Cortex of kidney (tissue), 1 donor: ENCODE measurements at places on chromosomes 7 and 10.

- DNase-seq = no peak
Observed at GRCh38 chr7:100632951-100633717, 8.2 kb downstream of the TFR2 start.

DNA sequence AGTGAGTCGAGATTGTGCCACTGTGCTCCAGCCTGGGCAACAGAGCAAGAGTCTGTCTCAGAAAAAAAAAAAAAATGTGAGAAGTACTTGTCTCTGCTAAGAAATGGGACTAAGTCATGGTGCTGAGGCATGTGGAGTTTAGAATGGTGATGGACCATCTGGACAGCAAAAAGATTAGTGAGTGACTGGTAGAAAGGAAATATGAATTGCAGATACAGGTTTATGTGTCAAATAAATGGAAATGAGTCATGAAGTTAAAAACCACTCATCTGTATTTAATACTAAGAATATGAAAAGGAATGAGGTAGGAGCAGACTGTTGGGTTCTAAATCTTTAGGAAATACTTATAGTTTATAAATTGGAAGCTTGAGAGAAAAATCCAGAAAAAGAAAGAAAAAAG is 625.7 kb upstream of the ANKRD30A start:
- DNase-seq = no peak

- DNase-seq = no peak
Observed at GRCh38 chr10:71179382-71179781, 33.0 kb upstream of the UNC5B start.

- no peak for DNase-seq
Observed at GRCh38 chr7:51459809-51460208, 143.2 kb upstream of the COBL start.

GRCh38 chr10:80498833-80499741 is 38.6 kb upstream of the SH2D4B start:
- DNase-seq = no peak

- DNase-seq = no peak
Observed at GRCh38 chr7:41472427-41473125, 230.3 kb downstream of the INHBA start.

- DNase-seq = no peak
Observed at GRCh38 chr7:70630818-70631457, 501.0 kb upstream of the GALNT17 start.

GRCh38 chr10:90605506-90605905 is 252.3 kb downstream of the HTR7 start:
- no peak for DNase-seq

GRCh38 chr10:123882177-123882576 is 9.4 kb downstream of the CPXM2 start:
- DNase-seq = no peak

- DNase-seq = no peak
Observed at GRCh38 chr10:131020775-131021174, 290.7 kb downstream of the TCERG1L start.

- no peak for DNase-seq
Observed at GRCh38 chr10:34024693-34025425, 690.4 kb upstream of the NRP1 start.
